Left ventricle myocardium superior (tissue), 1 donor: ENCODE measurements at places on chromosomes 7 and 10.

DNA sequence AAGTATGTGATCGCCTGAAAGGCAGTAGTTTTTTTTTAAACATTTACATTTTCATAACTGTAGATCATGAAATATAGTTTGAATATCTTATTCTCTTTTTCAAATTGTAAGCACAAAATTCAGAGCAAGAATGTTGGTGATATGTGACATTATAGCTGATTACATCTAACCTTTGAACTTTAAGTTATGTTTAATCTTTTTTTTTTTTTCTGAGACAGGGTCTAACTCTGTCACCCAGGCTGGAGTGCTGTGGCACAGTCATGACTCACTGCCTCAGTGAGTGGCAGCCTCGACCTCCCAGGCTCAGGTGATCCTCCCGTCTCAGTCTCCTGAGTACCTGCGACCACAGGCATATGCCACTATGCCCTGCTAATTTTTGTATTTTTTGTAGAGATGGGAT is 278.7 kb upstream of the NEBL start:
- DNase-seq: no peak

DNA sequence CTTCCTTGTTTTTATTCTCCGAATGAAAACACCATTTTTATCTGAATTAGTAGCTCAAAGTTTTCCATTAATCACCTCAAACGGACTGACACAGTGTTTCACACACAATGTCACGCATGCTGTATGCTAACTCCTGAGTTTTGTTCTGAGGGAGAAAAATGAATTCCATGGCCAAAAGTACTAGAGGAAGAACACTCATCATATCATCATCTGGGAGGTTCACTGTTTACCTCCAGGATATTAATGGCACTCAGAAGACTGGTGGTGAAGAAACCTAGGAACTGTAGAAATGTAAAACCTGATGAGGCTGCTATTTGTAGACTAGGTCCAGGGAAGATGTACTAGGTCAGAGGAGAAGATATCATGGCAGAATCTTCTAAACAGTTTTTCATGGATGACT is 395.6 kb upstream of the ETV1 start:
- no peak for DNase-seq

GRCh38 chr7:77696643-77697534 is 630 bp downstream of the RSBN1L start:
- peak; percentile 74 for DNase-seq

DNA sequence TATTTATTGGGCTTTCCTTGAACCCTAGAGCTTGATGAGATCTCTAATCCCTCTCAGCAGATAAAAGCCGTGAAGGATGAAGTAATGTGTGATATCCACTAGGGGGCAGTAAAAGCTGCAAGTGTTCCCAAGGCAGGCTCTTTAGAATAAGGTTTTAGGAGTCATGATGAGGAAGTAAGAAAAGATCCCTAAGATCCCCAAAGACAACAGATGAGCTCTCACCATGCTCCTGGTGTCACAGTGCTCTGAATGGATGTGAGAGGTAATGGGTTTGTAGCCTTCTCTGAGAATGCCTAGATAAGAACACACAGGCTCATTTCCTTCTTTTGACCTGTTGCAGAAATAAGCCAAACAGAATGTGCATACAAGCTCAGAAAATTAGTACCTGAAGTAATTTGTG is 70.4 kb upstream of the ITPRID1 start:
- DNase-seq: no peak

DNA sequence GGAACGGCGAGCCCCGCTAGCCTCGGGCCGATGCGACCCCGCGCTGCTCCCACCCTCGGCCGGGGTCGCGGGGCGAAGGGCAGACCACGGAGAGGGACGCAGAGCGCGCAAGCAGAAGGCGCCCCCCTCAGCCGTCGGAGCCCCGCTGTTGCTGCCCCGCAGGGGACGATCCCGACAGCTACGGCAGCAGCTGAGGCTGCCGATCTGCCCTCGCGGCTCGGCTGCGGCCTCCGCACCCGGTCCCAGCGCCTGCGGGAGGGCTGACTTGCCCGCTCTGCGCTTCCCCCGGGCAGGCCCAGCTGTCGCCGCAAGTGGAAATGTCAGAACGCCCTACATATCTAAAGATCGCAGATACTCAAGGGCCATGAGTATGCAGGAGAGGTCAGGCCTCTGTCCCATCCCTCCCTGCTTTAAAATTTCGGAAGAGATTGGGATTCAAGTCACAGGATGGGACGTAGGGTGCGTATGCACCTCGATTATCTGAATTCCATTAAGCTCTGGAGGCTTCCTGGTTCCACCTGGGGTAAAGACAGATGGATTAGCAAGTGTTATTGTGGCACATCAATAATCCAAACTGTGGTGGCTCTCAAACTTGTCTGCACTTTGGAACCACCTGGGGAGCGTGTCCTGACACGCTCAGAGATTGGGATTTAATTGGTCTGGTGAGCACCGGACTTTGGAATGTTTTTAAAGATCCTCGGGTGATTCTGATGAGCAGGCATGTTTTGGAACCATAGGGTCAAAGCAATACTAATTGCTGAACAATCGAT is at the start of gene CRPPA:
TSS of gene CRPPA (minus strand) at position 206 of the 770 bp plus-strand sequence. CDS start 216 bp downstream, outside the sequence.
- DNase-seq: peak; percentile 73

DNA sequence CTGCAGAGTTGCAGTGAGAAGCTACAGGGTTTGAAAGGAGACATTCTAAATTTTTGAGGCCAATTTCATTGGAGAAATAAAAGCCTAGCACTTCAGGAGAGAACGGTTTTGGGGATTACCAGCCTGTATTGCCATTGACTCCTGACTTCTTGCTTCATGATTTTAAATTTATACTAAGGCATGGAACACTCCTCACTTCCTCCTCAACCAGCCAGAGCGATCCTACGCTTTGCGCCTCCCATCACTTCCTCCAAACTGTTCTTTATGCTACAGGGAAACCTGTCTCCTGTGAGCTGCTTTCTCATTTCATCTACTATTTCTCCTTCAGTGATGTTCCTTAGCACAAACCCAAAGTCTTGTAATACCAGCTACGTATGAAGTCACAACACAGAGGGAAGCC is 495.1 kb downstream of the SUGCT start:
- DNase-seq: no peak

GRCh38 chr7:134727711-134728110 is 51.7 kb upstream of the CALD1 start:
- no peak for DNase-seq

DNA sequence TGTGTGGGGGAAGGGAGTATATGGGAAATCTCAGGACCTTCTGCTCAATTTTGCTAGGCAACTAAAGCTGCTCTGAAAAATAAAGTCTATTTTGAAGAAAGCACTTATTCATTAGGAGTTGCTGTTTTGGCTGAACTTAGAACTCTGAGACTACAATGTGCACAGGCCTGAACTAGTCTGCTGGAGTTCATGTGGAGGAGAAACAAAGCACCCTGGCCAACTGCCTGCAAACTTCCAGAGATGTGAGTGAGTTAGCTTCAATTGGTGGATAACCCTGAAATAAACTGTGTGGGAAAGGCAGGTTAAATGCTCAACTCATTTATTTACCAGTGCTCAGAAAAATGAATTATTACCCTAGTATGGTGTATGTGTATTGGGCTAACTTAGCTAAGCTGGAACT is 17.3 kb upstream of the FAM241B start:
- no peak for DNase-seq

DNA sequence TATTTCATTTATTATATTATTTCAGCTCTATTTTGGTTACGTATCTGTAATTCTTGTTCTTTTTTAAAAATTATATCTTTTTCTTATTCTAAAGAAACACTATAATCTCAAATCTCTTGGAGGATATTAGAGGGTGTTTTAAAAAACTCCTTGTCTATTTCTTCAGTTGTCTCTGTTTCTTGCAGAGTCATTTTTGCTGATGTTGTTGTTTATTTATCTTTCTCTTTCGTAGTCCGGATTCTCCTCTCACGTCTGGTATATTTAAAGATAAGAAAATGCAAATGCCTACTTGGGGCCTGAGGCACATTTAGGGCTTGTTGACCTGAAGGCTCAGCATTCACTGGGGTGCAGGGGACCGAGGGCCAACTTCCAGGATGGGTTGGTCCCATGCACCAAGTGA is 181.2 kb upstream of the CTBP2 start:
- DNase-seq: no peak

DNA sequence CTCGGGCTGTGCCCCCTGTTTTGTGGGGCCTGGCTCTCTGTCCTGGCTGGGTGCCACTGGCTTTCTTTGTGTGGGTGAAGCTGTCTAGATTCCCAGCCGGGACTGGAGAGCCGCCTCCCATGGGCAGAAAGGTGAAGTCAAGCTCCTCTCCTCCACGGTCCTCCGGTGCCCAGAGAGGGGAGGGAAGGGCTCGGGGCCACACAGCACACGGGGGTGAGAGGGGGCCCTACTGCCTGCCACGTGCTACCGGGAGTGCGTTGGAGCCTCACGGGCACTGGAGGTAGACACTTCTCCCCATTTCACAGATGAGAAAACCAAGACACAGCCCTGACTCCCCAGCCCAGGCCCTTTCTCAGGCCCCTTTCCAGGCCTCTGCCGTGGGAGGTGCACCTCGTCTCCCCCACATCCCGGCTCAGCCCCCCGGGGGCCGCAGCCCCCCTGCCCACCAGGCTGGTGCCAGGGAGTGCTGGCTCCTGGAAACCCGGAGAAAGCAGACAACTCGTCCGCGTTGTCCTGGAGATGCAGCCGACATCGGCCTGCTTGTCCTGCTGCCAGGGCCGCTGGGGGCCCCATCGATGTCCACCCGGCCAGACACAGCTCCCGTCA is 55.8 kb downstream of the UNCX start:
- DNase-seq: peak; percentile 27

GRCh38 chr7:150411606-150412005 is 32.5 kb downstream of the ZNF775 start:
- no peak for DNase-seq

- no peak for DNase-seq
Measured at GRCh38 chr10:66625709-66626590, 299.9 kb upstream of the LRRTM3 start.

GRCh38 chr10:17005621-17006566 is 123.7 kb downstream of the CUBN start:
- DNase-seq: no peak

GRCh38 chr10:44552726-44553125 is 167.8 kb upstream of the CXCL12 start:
- DNase-seq: no peak

DNA sequence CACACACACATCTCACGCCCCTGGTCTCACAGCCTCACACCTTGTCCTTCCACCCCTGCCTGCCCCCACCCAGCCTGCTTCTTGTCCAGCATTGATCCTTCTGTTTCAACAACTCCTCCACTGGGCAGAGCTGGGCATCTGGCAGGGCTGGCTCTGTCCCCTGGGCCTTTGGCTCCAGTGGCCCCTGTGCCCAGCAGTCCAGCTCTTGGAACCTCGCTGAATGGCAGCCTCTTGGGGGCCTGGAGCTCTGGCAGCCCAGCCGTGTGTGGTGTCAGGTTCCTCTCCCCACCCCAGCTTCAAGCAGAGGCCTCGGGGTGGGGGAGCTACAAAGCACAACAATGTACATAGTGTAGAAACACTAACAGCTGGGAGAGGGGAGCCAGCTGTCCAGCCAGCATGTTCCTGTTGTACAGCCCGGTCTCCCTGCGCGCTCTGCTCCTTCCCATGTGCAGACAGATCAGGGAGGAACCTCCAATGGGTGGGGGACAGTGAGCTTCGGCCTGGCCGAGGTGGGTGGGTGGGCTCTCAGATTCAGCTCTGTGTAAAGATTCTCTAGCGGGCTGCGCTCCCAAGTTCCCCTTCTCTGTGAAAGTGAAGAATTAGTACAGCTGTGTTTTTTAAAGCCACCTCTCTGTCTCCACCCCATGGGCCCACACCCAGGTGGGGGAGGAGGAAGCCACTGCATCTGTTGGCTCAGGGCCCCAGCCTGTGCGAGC is 19.4 kb downstream of the ZMIZ2 start:
- DNase-seq: peak; percentile 85

DNA sequence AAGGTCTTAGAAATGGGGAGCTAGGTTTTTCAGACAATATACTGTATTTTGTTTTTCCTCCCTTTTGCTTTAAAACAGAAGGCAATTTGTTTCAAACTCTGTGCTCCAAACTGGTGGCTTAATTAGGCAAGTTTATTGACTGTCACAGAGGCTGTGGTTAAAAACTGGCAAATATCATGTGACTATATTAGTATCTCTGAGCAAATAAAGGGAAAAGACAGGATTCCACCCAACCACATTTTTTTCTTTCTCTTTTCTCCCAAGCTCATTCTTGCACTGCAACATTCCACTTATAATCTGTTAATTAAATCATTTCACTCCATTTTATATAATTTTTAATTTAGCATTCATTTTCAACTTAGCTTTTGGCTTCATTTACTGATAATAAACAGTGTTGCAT is 615.8 kb downstream of the AUTS2 start:
- no peak for DNase-seq

GRCh38 chr7:98841179-98841997 is 28.4 kb downstream of the TMEM130 start:
- DNase-seq: peak; percentile 82

DNA sequence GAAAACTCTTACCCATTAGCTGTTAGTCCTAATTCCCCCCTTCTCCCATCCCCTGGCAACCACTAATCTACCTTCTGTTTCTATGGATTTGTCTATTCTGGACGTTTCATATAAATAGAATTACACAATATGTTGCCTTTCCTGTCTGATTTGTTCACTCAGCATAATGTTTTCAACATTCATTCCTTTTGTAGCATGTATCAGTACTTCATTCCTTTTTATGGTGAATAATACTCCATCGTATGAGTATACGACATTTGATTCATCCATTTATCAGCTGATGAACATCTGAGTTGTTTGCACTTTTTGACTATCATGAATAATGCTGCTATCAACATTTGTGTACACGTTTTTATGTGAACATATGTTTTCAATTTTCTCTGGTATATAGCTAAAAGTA is 4.4 kb upstream of the FRAT1 start:
- DNase-seq: no peak

GRCh38 chr10:11682851-11683250 is 59.3 kb upstream of the ECHDC3 start:
- DNase-seq: no peak

DNA sequence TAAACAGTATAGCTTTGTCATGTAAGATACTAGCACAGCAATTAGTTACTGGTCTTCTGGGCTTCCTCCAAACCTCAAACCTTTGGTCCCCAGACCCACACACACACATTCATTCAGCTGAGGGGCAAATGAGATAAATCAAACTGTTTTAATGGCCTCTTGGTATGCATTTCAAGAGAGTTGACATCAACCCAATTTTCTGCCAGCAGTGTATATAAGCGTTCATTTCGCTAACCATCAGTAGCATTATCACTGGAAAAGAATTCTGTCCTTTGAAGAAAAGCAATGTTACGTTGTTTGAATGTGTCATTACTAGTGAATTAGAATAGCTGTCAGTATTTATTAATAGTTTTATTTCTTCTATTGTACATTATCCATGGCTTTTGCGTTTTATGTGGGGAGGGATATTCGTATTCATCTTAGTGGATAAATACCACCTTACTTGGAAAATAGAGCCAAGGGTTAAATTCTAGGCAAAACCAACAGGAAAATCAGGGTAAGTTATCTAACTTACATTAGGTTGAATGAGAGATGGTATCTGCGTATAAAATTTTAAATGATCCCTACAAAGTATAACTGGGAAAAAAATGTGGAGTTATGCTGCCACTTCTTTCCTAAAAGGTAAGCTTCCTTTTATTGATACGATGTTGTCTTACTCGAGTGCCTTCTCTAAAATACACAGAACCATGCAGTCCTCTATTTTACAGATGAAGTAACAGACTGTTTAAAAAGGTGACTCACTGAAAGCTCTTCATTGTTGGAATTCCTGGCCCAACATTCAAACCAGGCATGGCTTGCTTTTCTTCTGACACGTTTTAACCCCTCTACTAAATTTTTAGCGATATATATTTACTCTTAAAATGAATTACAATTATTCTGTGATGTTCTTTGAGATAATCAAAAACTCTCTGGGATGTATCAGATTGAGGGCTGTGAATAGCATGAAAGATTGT is 2.0 kb upstream of the ZMYND11 start:
- no peak for DNase-seq

GRCh38 chr7:111025006-111025405 is 65.9 kb upstream of the LRRN3 start:
- DNase-seq: no peak
